ENCODE measurements at places on chromosomes 3 and 15.

GRCh38 chr3:51386159-51386851, 1.2 kb downstream of the MANF start:
- DNase-seq = no peak

GRCh38 chr15:23857028-23857641, 170.0 kb upstream of the NDN start:
- DNase-seq = peak; percentile 84

DNA sequence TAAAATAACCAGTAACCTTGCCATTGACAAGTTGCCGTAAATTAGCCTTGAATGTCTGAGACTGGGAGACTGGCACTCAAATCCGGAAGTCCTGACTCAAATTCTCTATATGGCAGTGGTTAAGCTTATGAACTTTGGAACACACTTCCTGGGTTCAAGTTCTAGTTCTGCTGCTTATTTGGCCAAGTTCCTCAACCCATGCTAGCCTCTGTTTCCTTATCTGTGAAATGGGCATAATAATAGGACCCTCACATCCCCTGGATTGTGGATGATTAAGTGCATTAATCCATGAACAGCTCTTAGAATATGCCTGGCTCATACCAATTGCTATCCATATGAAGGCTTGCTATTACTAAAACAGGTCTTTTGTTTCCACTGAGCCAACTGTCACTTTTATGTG, 311.5 kb downstream of the EDEM1 start:
- DNase-seq = no peak

- DNase-seq = no peak
These were observed 3.2 kb downstream of the ULK3 start for GRCh38 chr15:74839526-74840395.

DNA sequence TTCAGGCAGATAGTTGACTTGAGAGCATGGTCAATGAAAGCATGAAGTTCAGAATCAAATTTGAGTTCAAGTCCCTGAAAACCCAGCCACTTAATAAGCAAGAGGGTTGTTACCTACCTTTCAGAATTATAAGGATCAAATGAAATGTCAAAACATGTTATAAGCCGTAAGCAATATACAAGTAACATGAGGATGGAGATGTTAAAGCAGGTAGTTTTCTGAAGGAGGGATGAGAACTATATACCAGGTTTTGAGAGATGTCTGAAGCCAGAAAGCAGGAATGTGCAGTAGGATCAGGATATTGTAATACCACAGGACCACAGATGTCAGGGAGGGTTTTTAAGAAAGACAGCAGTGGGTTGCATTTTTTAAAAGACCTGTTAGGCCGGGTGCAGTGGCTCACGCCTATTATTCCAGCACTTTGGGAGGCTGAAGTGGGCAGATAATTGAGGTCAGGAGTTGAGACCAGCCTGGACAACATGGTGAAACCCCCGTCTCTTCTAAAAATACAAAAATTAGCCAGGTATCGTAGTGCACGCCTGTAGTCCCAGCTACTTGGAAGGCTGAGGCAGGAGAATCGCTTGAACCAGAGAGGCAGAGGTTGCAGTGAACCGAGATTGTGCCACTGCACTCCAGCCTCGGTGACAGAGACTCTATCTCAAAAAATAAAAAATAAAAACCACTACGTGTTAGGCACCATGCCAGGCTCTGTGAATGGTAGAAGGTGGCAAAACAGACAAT, 6.9 kb upstream of the EIF3J start:
- no peak for DNase-seq

DNA sequence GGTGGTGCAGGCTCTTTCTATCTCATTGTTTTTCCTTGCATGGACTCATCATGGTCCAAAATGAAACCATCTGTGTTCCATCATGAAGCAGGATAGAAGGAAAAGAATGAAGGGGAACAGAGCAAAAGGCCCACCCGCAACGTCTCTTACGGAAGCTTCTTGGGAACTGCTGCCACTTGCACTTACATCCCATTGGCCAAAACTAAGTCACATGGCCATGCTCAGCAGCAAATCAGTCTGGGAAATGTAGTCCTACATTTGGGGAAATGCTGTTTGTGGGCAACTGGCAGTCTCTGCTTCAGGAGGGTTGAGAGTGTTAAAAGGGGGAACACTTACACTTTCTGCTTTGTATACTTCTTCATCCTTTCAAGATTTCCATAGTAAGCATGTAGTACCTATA, 191.6 kb downstream of the SV2B start:
- DNase-seq = peak; percentile 33

DNA sequence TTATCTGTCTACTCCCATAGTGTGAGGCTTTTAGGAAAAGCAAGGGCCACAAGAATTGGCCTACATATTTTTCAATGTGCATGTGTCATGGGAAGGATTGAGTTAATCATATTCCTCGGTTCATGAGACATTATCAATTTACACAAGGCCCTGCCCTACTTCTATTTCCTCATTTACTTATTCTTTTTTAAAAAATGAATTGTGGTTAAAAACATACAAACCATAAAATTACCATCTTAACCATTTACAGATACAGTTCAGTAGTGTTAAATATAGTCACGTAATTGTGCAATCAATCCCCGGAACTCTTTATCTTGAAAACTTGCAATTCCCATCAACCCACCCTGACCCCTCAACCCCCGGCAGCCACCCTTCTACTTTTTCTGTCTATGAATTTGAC, 284.0 kb upstream of the GADL1 start:
- DNase-seq = no peak

DNA sequence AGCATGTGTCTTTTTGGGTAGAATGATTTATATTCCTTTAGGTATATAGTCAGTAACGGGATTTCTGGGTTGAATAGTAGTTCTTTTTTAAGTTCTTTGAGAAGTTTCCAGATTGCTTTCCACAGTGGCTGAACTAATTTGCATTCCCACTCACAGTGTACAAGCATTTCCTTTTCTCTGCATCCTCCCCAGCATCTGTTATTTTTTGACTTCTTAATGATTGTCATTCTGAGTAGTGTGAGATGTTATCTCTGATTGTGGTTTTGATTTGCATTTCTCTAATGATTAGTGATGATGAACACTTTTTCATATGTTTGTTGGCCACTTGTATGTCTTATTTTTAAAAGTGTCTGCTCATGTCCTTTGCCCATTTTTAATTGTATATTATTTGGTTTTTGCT, 337.6 kb downstream of the EFHB start:
- DNase-seq = no peak

GRCh38 chr15:70375006-70375431, 277.3 kb upstream of the TLE3 start:
- DNase-seq = no peak

DNA sequence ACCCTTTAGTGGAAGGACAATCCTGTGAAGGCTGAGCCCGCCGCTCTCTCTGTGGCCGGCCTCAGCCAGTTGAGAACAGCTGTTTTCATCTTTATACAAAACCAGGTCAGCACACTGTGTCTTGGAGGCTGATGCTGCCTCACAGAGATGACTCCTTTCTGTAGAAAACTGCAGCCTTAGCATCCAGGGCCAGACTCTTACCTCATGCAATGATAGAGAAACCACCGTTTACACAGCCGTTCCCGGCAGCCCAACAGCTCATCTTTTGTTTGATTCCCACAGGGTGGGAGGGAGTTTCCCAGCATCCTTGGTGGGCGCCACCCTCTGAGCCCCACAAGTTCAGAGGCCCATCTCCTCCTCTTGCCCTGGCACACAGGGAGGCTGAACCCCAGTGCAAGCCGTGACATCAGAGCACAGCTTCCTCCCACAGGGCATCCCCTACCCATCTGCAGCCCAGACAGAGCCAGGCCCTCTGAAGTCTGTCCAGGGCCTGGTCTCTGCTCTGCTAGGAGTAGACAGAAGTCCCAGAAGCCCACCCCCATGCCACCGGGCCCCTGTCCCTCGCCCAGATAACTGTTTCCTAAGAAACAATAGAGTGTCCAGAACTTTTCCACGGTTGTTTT, 105.0 kb downstream of the LRRK1 start:
- DNase-seq = peak; percentile 93

- no peak for DNase-seq
These were observed 6.9 kb downstream of the CAMK1 start for GRCh38 chr3:9762871-9763270.

GRCh38 chr15:80742081-80742480, 37.1 kb upstream of the CEMIP start:
- no peak for DNase-seq

DNA sequence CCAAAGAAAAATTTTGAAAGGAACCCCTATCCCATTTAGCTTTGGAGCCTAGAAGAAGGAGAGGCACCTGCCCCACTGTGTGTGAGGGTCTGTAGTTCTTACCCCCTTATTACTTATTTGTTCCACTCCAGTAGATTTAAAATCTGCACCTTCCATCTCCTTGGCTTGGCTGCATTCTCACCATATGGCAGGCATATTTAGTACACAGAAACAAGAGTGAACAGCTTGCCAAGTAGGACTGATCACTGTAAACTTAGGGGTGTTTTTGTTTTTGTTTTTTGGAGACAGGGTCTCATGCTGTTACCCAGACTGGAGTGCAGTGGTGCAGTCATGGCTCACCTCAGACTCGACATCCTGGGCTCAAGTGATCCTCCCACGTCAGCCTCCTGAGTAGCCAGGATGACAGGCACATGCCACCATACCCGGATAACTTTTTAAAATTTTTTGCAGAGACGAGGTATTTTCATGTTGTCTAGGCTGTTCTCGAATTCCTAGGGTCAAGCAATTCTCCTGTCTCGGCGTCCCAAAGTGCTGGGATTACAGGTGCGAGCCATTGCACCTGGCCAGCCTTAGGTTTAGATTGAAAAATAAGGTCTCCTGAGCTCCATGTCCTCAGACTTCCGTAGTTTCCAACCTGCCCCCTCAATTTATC, 14.1 kb upstream of the ANXA2 start:
- peak; percentile 63 for DNase-seq

GRCh38 chr3:11600501-11601282, 43.0 kb downstream of the VGLL4 start:
- DNase-seq = peak; percentile 93

- DNase-seq = no peak
These were observed 23.1 kb downstream of the P3H2 start for GRCh38 chr3:190097617-190098016.

DNA sequence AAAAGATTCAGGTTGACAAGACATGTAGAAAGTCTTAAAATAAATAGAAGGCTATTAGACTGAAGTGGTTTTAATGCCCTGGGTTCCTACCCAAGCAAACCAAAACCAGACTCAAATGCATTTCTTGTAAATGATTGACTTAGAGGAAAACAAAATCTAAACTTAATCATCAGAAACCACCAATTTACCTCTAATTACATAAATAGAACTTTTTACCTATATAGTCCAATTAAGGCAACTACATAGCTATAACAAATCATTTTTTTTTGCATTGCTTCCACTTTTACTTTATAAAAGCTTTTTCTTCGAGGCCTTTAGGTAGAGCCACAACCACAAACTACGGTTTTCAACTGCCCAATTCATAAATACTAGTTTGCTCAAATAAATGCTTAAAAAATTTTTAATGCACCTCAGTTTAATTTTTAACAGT, 231.3 kb upstream of the ARHGEF26 start:
- no peak for DNase-seq

GRCh38 chr3:79767194-79767904, 449 bp downstream of the ROBO1 start:
- DNase-seq = peak; percentile 29

- peak; percentile 56 for DNase-seq
These were observed 167.0 kb downstream of the VGLL4 start for GRCh38 chr3:11476735-11477144.

DNA sequence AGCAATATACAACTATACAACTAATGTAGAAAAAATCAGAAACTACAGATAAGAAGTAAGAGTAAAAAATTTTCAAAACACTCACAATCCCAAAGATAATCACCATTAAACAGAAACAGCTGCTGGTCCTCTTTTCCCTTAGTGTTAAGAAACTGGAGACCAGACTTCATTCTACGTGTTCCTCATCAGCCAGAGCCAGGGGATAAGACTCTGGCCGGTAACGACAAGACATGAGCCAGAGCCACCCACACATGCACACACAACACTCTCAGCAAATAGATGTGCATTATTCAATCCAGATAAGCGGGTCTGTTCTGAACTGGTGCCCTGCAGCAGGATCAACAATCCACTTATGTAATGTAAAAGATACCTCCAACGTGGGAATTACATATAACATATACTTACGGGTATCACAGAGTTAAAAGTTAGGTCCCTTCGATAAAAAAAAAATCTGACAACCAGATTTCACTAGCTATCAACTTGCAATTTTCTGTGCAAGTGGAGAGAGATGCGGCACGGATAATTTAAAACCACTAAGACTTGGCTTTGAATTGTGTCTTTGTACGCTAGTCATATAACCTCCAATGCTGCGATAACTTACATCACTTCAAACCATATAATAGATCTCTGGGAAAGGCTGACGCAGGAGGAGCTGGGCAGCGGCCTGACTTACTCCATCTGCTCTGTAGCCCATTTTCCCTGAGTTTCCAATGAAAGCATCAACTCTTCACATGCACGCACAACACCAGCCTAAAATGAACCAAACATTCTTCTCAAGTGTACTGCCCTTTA, 17.8 kb downstream of the PRICKLE2 start:
- peak; percentile 90 for DNase-seq

DNA sequence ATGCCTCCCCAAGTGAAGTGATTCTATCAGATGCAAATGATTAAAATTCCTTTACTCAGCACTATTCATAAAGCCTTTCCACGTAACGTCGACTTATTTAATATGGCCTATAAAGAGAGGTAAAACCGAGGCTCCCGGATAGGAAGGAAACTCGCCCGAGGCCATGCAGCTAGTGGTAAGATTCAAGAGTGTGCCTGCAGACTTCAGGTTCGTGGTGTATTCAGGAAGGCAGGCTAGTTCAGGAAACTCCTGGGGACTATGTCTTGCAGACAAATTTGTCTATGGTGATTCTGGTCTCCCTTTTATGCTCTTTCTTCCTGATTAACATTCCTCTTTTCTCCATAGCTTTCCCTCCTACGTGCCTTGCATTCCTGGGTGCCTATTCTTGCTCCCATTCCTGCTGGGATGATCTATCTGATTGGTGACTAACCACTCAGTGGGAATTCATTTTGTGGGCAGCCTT, 150.7 kb downstream of the SST start:
- DNase-seq = no peak

GRCh38 chr15:101461097-101461496, 28.4 kb downstream of the PCSK6 start:
- no peak for DNase-seq

DNA sequence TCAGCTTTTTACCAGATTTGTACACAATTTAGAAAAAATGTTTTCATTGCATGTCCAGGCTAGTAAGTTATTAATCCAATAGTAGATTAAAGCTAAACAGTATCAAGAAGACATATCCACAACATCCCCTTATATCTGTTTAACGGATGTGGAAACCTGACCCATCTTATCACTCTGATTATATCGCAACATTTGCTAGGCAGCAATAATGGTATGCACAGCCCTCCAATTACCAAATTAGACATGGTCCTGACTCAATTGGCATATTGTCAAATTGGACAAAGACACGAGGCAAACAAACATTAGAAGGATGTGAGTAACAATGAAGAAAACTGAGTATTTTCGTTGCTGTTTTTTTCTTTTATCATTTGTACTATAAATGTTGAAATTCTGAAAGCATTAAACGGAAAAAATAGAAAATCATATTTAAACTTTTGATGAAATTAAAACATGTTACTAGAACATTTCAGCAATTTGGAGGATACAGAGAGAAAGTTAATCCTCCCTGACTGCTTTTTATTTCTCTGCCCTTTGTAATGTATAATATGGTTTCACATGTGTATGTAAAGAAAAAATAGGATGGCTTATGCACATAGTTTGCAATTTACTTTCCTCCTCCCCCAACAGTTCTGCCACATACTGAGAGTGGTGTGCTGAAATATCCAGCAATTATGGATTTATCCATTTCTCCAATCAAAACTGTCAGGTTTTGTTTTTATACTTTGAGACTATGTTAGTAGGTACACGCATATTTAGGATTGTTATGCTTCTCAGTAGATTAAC, 633.7 kb downstream of the ZIC1 start:
- no peak for DNase-seq

GRCh38 chr3:52248165-52248541, 2.6 kb downstream of the PPM1M start:
- DNase-seq = no peak
